ENCODE measurements at places on chromosomes 16 and 17. TPM values are rescaled to one million over a fixed set of nuclear protein-coding genes. Genes with fewer than 3 reads are reported as not detected.

Gene SLC38A8
- not detected for total RNA-seq

Gene CD79B
- 52.6 TPM for total RNA-seq

Gene RMI2
- total RNA-seq: 40.4 TPM

Gene C16orf89
- not detected for total RNA-seq

Gene RAB11FIP4
- 22.5 TPM for total RNA-seq

Gene CTRB1
- total RNA-seq: not detected

GRCh38 chr17:27475070-27475673, 18.9 kb downstream of the KSR1 start:
- DNase-seq: peak; percentile 62

GRCh38 chr17:72962106-72962505, 130.4 kb downstream of the SLC39A11 start:
- DNase-seq: no peak

- DNase-seq: no peak
Observed at GRCh38 chr17:58702045-58702476, 9.7 kb downstream of the RAD51C start.

DNA sequence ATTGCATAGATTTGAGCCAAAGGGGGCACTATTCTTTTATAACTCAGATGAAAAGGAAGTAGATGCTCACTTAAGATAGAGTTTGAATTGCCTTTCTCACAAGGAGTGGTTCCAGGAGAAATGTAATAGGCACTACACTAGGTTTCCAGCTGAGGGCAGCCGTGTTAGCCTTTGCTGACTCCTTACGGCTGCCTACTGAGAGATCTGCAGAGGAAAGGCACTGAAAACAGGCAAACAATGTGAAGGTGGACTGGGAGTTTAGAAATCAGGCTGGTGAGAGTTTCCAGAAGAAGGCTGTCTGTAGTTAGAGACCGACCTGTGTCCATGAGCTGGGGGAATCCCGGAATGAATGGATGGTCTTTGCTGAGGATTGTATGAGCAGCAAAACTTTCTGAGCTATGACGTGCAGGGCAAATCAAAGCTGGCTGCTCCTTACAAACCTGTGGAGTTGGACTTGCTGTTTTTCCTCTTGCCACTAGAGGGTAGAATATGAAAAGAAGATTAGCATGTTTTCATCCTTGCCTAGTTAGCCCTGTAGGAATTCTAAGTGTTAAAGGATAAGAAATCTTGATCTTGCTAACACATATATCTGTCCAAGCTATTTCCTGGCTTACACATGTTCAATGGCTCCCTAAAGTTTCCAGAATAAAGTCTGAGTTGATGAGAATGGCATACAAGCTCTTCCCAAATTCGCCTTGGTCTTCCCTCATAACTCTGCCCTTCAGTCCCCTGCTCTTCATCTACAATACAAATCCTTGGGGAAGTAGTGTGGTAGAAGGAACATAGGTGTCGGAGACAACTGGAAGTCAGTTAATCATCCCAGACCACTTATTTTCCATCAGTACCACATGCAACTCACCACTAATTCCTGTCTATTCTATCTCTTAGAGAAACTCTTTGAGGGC, 20.1 kb upstream of the TAOK1 start:
- no peak for DNase-seq

DNA sequence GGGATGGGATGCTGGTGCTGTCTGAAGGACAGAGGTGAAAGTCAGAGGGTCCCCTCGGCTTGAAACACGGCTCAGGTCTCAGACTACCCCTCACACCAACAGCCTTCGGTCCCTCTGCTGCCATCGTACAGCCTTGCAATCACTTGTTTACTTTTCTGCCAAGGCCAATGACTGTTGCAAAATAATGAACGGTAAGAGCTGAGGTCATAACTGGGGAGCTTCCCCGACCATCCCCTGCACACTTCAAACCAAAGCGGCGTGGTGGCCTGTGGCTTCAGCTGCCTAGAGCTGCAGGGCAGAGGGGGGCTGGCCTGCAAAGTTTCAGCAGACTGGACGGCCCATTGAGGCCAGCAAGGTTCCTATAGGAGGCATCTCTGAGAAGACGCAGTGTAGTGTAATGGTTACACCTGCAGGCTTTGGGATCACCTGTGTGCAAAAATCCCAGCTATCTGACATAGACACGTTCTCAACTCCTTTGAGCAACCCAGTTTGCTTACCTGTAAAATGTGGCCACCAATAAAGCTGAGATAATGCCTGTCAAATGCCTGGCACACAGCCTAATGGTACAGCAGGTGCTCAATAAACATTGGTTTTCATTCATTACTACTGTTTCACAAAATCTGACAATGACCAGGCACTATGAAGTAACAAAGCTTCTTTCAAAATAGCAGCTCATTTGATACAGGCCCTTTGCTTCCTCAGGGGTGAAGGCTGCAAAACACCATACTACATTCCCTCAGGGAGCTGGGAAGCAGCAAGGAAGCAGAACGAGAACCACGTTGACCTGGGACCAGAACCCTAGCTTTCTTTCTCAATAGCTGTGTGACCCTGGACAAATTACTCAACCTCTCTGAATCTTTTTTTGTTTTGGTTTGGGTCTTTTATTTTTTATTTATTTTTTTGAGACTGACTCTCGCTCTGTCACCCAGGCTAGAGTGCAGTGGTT, 5.0 kb downstream of the PAM16 start:
- DNase-seq: no peak

- DNase-seq: no peak
Observed at GRCh38 chr16:89931305-89931896, 8.3 kb downstream of the TUBB3 start.

DNA sequence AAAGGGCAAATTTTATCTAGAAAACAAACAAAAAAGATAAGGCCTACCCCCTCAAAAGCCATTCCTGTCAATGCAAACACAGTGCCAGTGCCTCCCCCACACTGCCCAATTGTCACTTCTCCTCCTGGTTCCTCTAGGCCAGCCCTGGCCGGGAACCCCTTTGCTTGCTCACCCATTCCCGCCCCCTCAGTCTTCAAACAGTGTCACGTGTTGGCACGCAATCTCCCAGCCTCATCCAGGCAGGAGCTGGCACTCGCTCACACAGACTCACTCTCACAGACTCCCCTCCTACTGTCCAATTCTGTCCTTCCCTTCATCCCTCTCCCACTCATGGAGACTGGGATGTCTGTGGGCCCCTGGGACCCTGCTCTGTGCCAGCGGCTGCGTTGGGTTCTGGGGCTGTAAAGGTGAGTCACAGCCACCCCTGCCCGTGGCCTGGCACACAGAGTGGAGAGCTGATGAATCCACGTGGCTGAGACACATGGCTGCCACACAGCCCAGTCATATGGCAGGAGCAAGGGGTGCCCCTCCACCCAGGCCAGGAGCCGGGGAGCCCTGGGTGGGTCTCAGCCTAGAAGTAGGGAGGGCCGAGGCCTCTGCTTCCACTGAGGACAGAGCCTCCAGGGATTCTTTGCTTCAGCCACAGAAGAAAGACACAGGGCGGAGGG, 54.8 kb downstream of the VAC14 start:
- no peak for DNase-seq

GRCh38 chr16:55398762-55399161, 74.8 kb downstream of the IRX6 start:
- DNase-seq: no peak

DNA sequence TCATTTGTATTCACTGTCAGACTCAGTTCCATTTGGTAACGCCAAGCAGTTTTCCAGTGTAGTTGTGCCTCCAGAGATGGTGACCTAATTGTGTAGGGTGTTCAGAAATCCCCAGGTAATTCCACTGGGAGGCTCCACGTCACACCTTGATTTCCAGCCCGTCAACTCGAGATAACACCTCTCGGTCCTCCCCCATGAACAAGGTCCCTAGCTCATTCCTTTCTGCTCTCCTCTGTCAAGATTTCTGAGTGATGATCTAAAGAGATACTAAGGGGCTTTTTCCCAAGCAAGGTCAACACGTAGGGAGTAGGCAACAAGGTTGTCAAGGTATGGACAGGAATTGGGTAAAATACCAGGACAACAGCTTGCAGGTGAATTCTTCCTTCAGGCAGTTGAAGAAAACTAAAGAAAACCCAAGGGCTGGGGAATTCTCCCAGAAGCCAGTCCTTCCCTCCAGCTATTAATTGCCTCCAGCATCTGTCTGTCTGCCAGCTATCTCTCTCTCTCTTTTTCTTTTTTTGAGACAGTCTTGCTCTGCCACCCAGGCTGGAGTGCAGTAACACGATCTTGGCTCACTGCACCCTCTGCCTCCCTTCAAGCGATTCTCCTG, 31.4 kb downstream of the GPRC5B start:
- DNase-seq: no peak

DNA sequence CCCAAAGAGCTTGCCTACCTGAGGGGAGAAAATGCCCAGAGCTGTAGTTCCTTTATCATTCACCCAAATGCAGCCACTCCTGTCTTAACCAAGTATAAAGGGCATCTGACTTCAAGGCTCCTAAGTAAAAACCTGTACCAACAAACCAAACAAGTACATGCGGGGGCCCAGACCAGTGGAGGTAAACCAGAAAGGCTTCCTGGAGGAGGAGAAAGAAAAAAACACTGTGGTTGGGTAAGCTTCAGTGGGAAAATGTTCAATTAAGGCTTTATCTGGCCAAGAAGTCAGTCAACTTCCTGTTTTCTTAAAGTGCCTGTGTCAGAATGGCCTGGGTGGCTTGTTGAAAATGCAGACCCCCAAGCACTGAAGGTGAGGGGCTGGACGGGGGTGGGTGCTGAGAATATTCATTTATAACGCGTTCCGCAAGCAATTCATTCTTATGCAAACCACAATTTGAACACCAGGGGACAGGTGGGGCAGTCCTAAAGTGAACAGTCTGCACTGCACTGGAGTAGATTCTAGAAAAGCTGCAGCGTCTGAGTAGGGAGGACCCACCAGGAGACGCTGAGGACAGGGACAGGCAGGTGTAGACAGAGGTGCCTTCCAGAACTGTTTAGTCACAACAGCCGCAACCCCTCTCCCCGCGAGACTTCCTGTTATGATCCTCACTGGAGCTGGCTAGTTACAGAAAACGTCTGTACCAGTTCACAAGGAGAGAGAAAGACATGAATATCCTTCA, 467.1 kb downstream of the SOX9 start:
- DNase-seq: no peak

DNA sequence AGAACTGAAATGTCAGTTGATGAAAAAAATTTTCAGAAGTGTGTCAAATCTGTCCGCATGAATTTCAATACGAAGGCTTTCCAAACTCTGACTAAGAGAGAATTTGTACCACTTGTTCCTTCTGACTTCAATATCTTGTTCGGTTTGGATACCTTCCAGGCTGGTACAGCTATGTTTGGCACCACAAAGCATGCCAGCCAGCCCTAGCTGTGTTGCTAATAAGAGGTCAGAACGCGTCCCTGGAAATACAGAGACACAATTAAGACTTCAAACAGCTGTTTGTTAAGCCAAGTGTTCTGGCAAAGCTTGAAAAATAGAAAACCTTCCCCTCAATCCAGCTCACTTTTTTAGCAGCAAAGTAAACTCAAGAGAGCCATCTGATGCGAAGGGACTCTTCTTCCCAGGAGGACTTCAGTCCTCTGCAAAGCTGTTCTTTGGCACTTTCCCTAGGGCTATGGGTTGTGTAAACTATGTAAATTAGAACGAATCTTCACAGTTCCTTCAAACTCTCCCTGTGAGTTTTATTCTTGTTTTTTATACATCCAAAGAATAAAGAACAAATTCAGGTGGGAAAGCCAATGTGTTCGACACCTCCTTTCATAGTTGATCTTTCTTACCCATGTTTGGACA, 35.1 kb downstream of the GRB2 start:
- DNase-seq: no peak
